ENCODE measurements at places on chromosomes 7 and 10.

GRCh38 chr7:3068530-3068929, 24.9 kb upstream of the CARD11 start:
- DNase-seq = no peak

DNA sequence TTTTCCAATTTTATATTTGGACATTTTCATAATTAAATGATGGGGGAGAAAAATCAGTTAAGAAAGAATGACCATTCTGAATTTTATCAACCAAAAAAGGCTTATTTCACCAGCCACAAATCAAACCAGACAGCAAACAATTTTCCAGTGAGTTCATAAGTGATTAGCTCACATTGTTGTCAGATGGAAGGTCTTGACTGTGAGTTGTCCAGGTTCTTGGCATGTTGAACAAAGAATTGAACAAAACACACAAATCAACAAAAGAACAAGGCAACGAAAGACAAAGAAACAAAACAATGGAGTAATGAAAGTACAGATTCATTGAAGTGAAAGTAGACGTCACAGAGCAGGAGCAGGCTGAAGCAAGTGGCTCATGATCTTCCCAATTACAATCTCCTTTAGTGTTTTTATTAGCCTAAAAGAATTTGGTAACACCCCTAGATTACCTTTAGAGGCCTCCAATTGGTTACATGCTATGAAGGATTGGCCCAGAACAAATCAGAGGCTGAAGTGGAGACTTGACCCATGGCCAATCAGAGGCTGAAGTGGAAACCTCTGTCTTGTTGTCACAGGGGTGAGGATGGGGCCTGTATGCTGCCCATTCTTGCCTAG, 248.7 kb downstream of the NEBL start:
- no peak for DNase-seq

- DNase-seq = no peak
Observed at GRCh38 chr10:7932301-7933036, 114.2 kb downstream of the TAF3 start.

- DNase-seq = no peak
Observed at GRCh38 chr7:129263168-129263567, 38.3 kb downstream of the AHCYL2 start.

DNA sequence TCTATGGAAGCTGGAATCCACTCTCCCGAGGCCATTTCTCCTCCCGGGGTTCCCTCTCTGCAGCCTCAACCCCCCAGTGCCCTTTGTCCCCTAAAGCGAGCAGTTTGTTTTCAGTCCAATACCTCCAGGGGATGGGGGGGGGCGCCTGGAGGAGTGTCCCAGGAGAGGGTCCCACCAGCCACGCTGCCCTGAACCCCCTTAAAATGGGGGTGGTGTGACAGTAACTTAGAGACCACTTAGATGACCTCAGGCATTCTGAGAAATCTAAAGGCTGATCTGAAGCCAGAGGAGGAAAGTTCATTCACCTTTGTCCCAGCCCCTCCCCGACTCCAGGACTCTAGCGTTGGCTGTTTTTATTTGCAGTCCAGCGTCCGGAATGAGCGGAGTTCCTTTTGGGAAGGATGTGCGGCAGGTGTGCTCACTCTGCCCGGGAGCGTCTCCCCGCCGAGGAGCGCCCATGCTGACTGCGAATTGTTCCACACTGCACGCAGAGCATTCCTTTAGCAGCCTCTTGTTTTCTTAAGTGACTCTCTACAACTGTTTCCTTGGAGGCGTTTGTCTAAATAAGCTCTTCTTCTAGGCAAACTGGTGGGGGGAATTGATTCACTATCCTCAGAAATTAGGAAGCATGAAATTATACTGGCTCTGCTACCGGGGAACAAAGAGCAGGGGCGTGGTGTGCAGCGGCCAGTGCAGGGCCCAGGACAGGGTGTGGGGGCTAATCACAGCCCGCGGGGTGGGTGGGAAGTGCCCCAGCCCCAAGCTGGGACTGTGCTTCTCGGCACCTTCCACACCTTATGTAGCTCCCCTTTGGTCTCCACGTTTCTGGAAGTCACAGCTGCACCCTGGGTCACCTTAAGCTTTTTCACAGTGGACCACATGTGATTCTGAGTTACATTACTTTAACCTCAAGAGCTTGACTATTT, 46.3 kb downstream of the SYPL1 start:
- no peak for DNase-seq

DNA sequence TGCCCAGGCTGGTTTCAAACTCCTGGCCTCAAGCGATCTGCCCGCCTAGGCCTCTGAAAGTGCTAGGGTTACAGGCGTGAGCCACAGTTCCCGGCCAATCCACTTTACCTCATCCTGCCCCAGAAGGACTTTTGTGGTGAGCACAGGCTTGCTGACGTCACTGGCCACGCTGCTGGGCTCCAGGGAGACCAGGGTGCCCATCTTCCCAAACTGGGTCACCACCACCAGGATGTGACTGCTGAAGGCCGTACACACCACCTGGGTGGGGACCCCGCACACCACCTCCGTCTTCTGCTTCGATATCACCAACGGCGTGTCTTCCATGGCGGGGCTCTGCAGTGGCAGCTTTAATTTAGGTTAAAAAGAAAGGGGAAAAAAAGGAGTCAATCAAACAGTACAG, 816 bp downstream of the PSMG3 start:
- DNase-seq = no peak

- no peak for DNase-seq
Observed at GRCh38 chr10:5683065-5683464, 1.6 kb upstream of the TASOR2 start.

DNA sequence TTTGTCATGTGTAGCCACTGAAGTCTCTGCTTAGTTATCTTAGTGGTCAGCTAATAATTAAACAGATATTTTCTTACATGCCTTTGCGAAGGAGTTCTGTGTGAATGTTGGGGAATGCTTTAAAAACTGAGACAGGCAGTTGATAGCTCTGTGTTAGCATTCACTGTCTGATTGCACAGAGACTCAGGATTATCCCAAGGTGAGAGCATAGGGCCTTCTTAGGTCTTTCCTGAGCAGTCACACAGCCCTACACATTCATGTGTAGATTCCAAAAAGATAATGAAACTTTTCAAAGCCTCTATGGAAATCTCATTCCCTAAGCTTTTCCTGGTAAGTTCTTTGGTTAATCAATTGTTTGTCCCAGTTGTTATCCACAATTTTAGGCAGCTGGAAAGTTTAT, 67.7 kb downstream of the CASD1 start:
- DNase-seq = no peak

- peak; percentile 21 for DNase-seq
Observed at GRCh38 chr7:84188786-84189405, 5.7 kb downstream of the SEMA3A start.

- DNase-seq = no peak
Observed at GRCh38 chr10:98268694-98269431, 869 bp upstream of the LOXL4 start.

DNA sequence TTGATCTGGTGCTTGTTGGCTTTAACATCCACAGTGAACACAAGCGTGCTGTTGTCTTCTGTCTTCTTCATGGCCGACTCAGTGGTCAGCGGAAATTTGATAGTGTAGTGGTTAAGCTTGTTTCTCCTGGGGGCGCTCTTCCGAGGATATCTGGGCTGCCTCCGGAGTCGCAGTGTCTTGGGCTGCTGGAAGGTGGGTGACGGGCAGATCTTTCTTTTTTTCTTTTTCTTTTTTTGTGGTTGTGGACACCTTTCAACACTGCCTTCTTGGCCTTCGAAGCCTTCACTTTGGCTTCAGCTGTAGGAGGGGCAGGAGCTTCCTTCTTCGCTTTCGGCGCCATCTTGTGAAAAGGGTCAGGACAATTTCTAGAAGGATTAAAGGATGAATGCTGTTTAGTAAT, 23.8 kb upstream of the RPA3 start:
- DNase-seq = no peak

- DNase-seq = no peak
Observed at GRCh38 chr10:42987121-42987541, 89.7 kb upstream of the RET start.

GRCh38 chr7:148210804-148211325, 379.7 kb upstream of the C7orf33 start:
- DNase-seq = no peak

GRCh38 chr7:40570223-40570622, 435.4 kb downstream of the SUGCT start:
- DNase-seq = no peak

DNA sequence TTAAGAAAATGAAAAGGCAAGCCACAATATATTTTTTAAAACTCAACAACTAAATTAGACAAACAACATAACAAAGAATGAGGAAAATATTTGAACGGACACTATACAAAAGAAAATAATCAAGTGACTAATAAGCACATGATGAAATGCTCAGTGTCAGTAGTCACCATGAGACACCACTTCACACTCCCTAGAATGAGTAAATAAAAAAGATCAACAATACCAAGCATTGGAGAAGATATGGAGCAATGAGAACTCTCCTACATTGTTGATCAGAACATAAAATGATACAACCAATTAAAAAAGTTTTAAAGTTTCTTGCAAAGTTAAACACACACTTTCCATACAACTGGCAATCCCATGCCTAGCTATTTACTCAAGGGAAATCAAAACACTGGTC, 222.2 kb downstream of the C7orf25 start:
- DNase-seq = no peak

GRCh38 chr10:34916314-34916713, 101.2 kb upstream of the PARD3 start:
- DNase-seq = no peak

DNA sequence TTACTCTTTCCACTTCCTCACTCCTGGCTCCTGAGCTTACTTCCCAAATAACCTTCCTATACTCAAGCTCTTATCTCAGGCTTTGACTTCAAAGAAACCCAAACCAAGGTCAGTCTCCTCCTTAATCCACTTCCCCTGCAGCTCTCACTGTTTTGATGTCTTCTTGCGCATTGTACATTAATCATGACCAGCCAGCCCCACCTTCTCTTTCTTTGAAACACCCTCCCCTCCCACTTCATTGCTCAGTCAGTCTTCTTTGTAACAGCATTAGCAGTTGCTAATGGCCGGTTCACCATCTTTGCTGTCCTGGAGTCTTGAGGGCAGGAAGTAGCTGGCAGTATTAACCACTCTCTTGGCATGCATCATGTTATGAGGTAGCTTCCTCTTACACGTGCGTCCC, 57.9 kb upstream of the CHCHD3 start:
- DNase-seq = no peak

- no peak for DNase-seq
Observed at GRCh38 chr7:74387606-74388005, 66.1 kb upstream of the GTF2IRD1 start.

DNA sequence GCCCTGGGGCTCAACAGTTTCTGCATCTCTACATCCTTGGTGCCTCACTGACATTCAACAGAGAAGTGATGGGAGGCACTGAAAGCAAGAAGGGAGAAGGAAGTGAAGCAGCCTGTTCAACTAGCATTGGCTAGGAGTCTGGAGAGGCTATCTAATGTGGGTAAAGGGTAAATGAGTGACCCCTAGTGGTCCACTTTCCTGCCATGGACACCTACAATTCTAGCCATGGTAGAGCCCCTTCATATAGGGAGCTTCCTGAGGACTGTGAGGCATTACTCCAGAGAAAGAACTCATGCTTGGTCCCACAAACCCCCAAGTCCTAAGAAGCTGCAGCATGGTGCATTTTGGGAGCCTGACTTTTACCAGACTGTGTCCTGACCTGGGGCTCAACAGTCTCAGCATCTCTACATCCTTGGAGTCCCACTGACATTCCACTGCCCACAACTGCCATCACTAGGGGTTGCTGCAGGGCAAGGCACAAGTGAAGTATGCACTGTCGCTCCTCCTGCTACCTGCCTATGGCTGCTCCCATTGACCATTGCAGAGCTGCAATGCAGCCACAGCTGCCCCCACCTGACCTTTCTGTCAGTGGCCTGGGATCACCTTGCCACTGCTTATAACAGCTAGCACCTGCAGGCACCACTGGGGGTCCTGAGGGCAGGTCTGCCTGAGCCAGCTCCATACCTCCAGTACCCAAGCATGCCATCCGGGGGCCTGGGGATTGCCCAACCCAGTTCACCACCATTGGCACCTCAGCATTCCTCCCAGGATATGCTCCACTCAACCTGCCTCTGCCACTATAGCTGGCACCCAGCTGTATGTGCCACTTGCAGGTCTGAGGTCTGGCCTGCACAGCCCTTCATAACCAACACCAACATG, 44.1 kb upstream of the CDK6 start:
- peak; percentile 16 for DNase-seq

DNA sequence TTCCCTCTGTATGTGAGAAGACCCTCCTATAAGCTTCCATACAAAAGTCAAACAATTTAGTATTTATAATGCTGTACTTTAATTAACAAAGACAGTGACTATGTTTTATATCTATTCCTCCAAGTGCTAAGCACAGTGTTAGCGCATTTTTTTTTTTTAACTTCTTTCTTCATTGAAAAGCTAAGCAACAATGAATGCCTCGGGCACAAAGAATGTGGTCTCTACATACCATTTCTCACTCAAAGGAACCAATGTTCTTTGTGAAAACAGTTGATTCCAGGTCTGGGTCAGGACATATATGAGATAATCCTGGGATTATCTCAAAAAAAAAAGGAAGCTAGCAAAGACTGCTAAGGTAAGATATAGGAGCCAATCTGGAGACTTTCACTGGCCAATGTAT, 26.2 kb upstream of the REEP3 start:
- DNase-seq = no peak

GRCh38 chr7:2114052-2114451, 118.7 kb downstream of the MAD1L1 start:
- no peak for DNase-seq

- no peak for DNase-seq
Observed at GRCh38 chr7:39172137-39172536, 194.4 kb downstream of the POU6F2 start.

GRCh38 chr10:80252296-80252887, 37.1 kb downstream of the MAT1A start:
- peak; percentile 0 for DNase-seq

DNA sequence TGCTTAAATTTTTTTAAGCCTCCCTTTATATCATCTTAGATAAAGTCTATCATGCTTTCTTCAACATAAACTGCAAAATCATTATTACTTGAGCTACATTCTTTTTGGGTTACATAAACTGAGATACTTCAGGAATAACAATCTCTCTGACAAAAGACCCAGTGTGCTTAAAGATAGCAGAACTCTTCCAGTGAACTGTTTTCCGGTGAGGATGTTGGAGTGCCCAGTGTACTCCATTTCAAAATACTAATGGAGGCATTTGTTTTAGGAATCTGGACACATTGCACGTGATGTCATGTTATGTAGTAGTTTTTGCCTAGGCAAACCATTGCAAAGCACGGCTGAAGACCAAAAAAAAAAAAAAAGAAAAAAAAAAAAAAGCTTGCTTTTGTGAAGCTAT, 388.2 kb upstream of the CELF2 start:
- DNase-seq = no peak

GRCh38 chr10:114402871-114403540, 1.3 kb downstream of the AFAP1L2 start:
- no peak for DNase-seq

GRCh38 chr10:52313933-52314821, at the start of gene DKK1:
DKK1 (plus strand) TSS chr10:52314281; CDS start chr10:52314435, 154 bp downstream.
- peak; percentile 84 for DNase-seq

DNA sequence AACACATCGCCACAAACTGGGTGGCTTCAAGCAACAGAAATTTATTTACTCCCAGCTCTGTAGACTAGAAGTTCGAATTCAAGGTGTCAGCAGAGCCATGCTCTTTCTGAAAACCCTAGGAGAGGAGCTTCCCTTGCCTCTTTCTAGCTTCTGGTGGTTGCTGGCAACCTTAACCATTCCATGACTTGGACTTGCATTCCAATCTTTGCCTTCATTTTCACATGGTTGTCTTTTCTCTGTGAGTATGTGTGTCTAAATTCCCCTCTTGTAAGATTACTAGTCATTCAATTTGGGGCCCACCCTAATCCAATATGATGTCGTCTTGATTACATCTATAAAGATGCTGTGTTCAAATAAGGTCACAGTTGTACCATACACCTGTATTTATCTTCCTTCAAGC, 65.9 kb upstream of the PRKG1 start:
- no peak for DNase-seq

All from SK-N-DZ (cell line).